ENCODE measurements at places on chromosomes 7 and 10.

DNA sequence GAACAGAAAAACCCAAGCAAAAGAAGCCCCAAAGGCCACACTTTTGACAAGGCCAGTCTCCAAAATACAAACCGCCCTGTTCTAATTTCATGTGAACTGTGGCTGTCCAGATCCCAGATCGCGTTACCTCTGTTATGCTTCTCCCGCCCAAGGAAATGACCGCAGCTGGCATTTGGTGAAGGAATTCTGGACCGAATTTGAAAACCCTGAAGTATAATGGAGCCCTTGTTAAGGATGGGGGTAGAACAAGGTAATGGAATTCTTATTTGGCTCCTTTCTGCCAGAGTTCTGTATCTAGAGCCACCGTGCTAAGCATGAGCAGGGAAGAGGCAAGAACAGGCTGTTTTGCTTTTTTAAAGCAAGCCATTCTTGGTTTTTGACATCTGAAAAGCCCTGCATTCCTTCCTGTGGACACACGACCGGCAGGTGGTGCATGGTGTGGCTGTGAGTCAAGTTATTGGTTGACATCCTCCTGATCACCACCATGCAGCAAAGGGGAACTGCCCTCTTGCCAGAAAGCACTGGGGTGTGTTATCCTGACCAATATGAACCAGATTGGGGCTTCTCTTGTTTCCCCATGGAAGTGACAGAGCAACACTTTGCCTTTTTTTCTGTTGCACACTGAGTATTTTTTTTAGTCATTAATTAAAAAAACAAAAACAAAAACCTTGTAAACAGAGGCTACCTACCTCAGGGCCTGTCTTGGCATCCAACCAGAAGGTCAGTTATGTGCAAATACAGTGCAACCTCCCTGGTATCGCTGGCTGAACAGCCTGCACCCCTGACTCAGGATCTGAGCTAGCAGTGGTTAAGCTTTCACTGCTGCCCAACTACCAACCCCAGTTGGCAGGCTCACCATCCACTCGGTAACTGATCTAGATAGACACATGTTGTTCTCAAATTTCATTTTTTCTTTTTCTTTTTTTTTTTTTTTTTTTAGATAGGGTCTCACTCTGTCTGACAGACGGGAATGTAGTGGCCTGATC, 14.2 kb downstream of the UCMA start:
- no peak for DNase-seq

GRCh38 chr7:66505531-66506451, 122.9 kb upstream of the KCTD7 start:
- peak; percentile 31 for DNase-seq

GRCh38 chr7:96122746-96123145, 199.2 kb downstream of the SLC25A13 start:
- no peak for DNase-seq

DNA sequence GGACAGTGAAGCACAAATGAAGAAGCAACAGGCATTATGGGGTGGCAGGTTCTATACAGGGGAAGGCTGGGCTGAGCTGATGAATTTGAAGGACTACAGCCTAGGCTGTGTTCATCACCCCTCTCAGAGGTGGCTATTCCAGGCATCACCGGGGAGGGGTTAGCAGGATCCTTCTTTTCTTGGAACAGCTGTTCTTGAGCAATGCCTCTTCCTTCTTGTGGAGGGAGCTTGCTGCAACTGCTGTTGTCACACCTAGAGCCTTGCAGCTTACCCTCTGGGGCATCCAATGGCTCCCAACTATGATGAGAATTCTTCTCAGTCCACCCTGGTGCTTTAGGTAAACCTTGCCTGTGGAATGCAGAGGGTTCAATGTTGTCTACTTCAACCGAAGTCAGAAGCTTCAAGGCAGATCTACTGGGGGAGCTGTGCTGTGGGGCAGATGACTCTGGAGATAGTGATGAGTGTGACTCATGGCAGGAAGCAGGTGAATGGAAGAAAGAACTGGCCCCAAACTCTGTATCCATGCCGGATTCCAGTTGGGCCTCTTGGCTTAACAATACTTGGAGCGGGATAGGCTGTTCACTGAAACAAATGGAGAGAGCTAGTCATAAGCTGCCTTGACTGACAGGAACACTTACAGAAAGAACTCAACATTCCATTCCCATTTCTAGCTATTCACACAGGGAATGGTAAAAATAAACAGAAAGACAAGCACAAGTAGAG, 21.5 kb upstream of the PPP3CB start:
- no peak for DNase-seq

- DNase-seq, result no peak
Measured at GRCh38 chr7:104371216-104371979, 43.0 kb downstream of the LHFPL3 start.

GRCh38 chr10:58028597-58029366, 238.9 kb downstream of the IPMK start:
- DNase-seq, result no peak

DNA sequence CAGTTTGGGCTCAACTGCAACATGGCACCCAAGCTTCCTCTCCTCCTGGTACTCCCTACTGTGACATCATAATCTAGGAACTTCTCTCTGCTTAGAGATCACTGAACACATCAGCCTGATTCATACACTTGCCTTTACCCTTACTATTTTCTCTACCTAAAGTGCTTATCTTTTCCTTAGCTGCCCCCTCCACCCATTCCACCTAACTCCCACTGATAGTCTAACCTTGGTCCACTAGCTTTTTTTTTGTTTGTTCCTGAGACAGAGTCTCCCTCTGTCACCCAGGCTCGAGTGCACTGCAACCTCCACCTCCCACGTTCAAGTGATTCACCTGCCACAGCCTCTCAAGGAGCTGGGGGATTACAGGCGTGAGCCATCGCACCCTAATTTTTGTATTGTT, 15.9 kb downstream of the CUL2 start:
- DNase-seq, result no peak

DNA sequence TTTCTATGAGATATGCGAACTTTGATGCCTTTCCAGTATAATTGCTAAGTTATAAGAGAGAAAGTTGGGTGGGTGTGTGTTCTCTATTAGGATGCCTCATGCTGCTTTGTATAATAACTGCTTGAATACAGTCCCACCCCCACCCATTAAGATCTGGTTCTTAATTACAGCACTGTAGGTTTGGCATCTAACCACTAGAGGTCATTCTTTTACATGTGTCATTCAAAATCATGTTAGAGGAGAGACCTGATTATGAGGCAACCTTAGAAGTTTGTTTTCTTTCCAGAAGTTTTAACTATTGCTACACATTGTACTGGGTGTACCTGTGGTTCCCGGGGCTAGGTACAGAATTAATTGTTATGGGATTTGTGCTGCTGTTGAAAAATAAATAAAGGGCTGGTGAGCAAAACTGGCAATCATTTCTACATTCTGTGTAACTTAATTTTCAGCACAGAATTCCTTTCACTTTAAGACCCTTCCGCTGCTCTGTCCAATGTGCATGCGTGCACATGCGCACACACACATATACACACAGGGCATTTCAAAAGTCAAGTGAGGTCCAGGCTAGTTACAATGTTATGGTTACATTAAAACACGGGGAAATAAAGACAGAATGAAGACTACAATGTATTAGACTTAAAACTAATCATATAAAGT, 1156.3 kb downstream of the SORCS3 start:
- DNase-seq, result no peak
